ENCODE measurements at places on chromosomes 3 and 15. TPM values are rescaled to one million over a fixed set of nuclear protein-coding genes. Genes with fewer than 3 reads are reported as not detected.

DNA sequence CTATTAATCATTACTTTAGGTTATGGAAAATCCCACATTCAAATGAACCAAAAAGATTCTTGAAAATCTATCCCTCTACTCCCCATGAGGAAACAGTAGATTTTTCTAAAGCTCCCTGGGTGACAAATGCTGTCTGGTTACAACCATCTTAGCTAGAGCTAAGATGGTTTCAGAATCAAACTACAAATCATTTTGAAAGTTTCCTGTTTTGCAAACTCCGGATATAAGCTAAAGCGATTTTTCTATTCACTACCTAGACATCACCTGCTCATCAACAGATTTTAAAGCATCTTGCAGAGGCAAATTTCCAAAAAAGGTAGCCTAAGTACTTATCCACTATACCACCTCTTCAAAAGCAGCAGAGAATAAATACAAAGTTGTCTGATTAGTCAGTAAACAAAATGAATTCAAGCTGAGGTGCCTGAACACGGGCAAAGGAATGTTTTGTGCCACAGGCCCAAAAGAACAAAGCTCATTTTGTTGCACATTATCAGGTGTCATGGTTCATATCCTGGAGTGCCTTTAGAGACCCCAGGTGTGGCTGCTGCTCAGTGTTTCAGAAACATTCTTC, 204.9 kb downstream of the TNIK start:
- DNase-seq = no peak

The BCHE gene
- not detected for total RNA-seq

DNA sequence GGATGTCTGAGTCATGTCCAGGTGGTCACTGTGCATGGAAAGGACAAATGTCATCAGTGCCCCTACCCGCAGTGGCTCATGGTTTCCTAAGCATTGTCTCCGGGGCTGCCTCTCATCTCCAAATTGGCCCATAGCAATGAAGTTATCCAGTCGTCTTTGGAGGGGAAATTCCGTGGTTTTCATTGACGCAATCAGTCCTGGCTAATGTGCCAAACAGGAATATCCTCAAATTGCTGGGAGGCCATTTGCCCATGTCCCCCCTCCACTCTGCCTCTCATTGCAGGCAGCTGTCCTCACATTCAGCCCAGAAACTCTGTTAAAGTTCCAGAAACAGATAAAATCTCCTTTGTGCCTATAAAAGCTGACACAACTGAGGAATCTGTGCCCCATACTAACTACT, 81.6 kb downstream of the MCTP2 start:
- no peak for DNase-seq

DNA sequence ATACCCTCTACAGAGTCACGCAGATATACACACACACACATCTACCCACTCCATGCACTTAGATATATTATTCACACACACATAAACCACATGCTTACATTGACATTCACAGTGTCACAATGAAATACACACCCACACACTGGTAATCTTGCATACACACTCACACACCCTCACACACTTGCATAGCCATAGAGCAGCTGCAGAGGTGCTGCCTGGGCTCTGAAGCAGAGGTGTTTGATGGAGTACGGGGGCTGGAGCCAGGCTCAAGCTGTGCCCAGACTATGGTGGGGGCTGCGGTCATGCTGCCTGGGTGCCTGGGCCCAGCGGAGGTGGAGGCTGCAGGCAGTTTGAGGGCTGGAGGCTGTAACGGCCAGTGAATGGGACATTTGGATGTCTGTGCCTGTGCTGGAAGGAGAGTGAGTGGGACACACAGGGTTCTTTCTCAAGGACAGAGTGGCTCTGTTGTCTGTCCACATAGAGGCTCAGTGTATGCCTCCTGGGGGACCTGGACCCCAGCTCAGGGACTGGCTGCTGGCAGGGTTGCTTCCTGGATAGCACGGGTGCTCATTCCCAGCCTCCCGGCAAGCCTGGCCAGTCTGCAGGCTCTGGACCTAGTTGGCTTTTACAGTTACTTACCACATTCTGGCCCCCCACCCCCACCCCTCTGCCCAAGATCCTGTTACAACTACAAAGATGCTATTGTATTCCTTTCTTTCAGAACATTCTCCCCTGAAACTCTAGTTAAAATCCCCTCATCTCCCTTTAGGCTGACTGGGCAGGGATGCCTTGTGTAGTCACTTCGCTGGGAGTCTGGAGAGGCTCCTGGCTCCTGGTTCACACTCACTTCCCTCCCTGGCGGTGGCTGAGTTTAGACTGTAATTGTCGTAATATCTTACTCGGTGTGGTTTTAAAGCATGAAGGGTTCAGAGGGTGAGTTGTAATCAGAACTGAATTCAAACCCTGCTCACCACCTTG, 12.5 kb downstream of the GASK1A start:
- no peak for DNase-seq

DNA sequence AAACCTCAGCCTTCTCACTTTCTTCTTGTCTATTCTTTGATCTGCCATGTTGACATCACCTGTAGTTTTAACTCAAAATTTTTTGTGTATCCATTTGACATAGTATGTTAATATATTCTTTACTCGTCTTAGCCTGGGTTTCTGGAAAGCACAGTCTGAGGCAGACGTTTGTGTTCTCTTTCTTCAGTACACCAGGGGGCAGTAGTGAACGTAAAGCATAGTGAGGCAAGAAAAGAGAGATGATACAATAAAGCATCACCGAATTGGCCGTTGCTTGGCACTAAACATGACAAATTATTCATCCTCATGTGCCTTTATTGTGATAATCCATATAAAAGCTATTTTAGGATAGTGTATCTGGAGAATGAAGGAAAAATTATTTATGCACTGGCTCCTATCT, 141.0 kb upstream of the MYRIP start:
- DNase-seq = no peak
